ENCODE measurements at places on chromosomes 16 and 17.

GRCh38 chr16:4330277-4330874, 14.5 kb downstream of the GLIS2 start:
- DNase-seq = peak; percentile 87

DNA sequence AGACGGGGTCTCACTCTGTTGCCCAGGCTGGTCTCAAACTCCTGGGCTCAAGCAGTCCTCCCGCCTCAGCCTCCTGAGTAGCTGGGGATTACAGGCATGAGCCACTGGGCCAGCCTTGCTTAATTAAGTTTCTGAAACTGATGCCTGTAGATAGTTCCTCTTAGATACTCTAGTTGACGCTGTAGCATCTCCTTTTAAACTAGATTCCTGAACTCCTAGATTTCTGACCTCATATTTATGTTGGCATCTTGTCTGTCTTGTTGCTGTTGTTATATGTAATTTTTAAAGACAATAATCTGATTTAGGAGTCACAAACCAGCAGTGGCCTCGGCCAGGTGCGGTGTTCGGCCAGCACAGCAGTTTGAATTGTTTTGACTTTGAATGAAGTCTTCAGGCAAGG, 37.5 kb downstream of the DHRS7B start:
- DNase-seq = no peak

- DNase-seq = no peak
Measured at GRCh38 chr16:4826980-4827379, 20.1 kb downstream of the GLYR1 start.

DNA sequence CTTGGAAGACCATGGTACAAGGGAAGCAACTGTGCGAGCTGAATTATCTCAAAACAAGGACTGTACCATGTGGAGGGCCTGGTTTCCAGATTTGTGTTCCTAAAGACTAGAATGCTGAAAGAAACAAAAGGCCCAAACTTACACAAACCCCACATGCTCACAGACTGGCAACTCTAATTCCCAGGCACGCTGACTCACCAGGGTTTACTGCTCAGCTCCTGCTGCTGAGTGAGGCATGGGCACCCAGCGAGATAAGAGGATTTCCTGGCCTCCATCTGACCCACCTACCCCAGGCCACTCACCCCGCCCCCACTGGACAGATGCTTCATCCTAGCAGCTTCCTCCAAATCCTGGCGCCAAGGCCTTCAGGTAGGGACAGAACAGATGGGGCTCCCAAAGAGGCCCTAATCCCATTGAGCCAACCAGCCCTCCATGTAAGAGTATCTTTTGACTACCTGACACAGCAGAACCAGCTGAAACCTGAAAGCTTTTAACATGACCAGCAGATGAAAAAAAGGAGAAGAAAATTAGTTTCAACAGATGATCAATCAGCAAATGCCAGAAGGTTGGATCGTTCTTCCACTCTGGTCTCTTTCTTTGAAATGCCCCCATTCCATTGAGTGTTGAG, 33.9 kb downstream of the DCUN1D3 start:
- peak; percentile 58 for DNase-seq

DNA sequence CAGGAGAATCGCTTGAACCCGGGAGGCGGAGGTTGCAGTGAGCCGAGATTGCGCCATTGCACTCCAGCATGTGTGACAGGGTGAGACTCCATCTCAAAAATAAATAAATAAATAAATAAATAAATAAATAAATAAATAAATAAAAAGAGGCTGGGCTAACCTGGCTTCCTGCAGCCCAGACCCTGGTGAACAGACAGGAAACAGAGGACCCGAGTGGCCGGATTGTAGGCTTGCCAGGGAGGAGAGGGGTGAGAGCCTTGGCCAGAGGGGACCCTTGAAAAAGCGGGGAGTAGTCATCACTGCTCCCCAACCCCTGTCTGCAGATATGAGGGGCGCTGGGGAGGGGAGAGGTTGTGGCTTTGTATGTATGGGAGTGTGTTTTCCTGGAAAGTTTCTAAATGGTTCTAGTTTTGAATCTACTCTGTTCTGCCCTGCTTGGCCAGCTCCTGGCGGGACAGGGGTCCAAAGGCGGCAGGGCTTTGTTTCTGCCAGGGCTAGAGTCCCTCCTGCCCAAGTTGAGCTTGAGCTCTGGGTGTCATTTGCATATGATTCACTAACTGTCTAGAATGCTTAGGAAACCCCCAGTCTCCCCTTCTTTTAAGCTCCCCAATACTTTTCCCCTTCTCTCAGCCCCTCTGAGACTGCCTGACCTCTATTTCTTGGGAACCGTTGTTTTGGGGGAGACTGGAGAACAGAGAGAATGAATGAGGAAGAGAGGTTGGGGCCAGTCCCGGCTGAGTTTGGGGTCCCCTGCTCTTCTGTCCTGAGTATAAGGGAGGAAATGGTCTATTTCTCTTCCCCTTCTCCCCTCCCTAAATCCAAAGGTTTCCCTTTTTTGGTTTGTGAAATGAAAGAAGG, 16.4 kb downstream of the RARA start:
- peak; percentile 18 for DNase-seq

Data from psoas muscle (tissue), 8 donors.